Stimulated activated CD4-positive, alpha-beta T cell treated with anti-CD3 and anti-CD28 coated beads, Interleukin-4, amount 100 ng/mL, for 1 hour (primary cell): ENCODE measurements at places on chromosomes 16 and 17.

DNA sequence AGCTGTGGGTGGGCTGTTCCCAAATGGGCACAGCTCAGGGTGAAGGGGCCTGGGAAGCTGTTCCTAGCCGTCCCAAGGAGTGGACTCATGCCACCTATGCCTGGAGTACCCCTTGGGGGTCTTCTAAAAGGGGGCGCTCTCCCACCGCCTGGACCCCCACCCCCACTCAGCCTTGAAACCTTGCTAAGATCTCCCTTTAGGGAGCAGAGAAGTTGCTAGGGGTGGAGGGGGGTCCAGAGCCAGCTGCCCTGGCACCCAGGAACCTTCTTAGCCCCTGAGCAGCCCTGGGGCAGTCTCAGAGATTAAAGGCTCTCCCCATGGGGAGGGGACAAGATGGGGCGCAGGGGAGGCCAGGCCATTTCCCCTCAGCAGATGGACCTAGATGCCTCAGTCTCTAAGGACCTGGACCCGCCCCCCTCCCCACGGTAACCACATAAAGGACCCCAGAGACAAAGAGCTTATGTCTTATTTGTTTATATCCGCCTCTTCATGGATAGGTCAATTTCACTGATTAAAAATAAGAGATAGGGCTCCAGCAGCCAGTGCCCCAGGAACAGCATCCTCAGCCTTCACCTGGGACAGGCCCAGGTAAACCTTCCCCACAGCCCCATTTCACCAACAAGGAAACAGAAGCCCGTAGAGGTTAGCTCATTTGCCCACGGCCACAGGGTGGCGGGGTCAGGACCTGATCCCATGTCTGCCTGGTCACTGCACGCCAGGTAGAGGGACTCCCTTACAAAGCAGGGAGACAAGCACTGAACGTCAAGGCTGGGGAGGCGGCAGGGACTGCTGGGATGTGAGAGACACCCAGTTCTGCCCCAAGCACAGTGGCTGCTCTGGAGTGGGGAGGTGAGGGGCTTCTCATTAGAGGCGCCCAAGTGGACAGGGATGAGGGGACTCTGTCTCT lies 3.4 kb downstream of the MTSS2 start:
- DNase-seq: no peak

- DNase-seq: no peak
These were observed 37.5 kb downstream of the ADCY7 start for GRCh38 chr16:50303605-50304466.

- DNase-seq: no peak
These were observed 102.9 kb downstream of the NLK start for GRCh38 chr17:28145348-28145747.

- DNase-seq: no peak
These were observed 79.2 kb downstream of the MRM3 start for GRCh38 chr17:861364-861763.

DNA sequence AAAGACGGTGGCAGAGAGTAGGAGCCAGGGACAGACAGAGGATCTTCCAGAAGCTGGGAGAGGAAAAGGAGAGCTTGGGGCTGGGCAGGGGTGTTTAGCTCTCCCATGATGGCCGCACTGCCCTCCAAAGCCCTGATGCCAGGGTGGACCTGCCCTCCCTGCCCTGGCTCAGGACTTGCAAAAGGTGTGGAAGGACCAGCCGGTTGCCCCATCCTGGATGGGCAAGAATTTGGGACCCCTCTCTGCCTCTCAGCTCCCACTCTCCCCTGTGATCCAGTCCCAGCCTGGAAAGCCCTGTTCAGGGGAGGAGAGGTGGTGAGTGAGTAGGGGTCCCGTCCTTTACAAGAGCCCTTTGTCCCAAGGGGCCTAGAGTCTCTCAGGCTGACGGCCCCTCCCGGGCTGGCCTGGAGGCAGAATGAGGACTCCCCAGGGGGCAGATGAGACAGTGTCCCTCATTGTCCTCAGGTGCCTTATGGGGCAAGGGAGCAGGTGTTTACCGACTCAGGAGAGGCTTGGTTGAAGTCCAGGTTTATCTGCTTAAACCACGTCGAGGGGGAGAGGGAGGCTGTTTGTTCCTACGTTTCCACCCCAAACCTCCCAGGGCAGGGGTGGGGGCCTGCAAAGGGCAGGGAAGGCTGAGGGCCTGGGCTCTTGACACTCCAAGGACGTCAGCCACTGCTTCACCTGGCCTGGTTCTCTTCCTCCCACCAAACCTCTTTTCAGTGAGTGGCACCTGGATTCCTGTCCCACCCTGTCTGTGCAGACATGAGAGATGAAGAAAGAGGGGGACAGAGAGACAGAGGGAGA lies 19.3 kb upstream of the ITGA3 start:
- DNase-seq: no peak

- DNase-seq: no peak
These were observed 7.6 kb downstream of the SLC4A1 start for GRCh38 chr17:44260296-44260695.

- DNase-seq: no peak
These were observed 20.9 kb downstream of the HSD17B2 start for GRCh38 chr16:82055728-82056549.

DNA sequence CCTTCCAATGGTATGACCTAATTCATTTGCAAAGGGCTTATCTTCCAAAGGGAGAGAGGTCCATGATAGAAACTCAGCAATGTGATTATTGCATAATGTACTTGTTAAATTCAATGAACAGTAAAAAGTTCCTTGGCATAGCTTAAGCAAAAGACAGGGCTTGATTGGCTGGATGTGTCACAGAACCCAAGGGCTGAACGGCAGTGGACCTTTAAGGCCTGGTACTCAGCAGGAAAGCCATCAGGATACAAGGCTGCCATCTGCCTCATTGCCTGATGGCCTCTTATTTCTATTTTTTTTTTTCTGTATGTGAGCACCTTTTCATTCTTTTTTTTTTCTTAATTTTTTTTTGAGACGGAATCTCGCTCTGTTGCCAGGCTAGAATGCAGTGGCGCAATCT lies 208.9 kb upstream of the WSCD1 start:
- DNase-seq: no peak

GRCh38 chr16:73599351-73599750 lies 551.4 kb upstream of the ZFHX3 start:
- no peak for DNase-seq

DNA sequence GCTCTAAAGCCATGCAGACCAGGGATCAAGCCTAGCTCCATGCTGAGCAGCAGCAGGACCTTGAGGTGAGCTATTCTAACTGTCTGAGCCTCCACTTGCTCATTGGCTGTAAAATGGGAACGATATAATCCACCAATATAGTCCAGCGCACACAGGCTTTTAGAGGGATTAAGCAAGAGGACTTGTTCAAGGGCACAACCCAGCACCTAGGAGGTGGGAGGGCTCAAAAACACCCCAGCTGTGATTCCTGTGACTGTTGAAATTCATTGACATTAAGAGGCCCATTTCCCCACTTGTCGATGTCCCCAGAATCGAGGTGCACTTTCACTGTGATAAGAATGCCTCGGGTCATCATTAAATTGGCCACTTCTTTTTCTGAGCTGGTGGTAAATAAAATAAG lies 4.1 kb downstream of the USH1G start:
- DNase-seq: no peak

- DNase-seq: no peak
These were observed 73.5 kb upstream of the KIF2B start for GRCh38 chr17:53749178-53749577.

- no peak for DNase-seq
These were observed 777 bp upstream of the MOSMO start for GRCh38 chr16:22007159-22007508.

DNA sequence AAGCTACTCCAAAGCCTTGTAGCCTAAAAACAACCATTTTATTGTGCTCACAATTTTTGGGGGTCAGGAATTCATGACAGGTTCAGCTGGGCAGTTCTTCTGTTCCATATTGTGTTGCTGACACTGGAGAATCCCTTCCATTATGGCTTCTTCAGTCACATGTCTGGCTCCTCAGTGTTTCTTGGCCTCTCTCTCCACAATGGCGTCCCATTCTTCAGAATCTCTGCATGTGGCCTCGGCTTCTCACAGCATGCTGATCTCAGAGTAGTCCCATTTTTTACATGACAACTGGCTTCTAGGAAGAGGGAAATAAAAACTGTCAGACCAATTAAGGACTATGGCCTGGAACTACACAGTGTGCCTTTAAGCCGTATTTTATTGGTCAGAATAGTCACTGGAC lies 49.7 kb downstream of the NF1 start:
- DNase-seq: no peak

DNA sequence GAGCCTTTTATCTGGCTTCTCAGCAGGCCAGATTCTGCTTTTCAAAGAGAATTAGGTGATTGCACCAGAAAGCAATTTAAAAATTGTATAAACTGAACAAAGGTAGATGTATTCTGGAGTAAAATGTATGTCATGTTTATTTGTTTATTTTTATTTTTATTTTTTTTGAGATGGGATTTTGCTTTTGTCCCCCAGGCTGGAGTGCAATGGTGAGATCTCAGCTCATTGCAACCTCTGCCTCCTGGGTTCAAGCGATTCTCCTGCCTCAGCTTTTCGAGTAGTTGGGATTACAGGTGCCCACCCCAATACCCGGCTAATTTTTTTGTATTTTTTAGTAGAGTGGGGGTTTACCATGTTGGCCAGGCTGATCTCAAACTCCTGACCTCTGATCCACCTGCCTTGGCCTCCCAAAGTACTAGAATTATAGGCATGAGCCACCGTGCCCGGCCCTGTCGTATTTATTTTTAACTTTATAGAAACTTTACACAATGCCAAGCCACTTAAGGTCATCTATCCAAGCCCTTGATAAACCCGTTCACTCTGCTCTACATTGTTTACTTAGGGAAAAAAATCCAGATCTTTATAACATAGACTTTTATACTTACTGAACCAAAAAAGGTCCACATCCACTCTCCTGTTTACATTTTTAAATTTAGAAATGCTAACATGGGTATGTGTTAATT lies 22.7 kb upstream of the GOT2 start:
- no peak for DNase-seq

- no peak for DNase-seq
These were observed 477.6 kb downstream of the XYLT1 start for GRCh38 chr16:16992975-16993765.

GRCh38 chr17:28471531-28472342 lies 1.7 kb upstream of the SLC13A2 start:
- no peak for DNase-seq

GRCh38 chr16:2992383-2993081 lies 12.3 kb upstream of the PKMYT1 start:
- no peak for DNase-seq

DNA sequence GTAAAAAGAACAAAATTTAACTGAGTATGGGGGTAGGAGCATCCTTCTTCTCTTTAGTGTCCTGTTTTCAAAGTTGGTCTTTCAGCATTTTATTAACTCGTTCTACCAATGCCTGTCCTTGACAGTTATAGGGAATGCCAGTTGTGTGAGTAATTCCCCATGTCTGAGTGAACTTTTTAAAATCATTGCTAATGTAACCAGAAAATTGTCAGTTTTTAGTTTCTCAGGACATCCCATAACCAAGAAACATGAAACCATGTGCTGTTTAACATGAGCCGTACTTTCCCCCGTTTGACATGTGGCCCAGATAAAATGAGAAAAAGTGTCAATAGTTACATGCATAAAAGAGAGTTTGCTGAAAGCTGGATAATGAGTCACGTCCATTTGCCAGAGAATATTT lies 71.4 kb upstream of the ARL4D start:
- no peak for DNase-seq

- DNase-seq: no peak
These were observed 1.3 kb upstream of the CENPV start for GRCh38 chr17:16354585-16354984.

GRCh38 chr16:70691223-70692129 lies 5.6 kb upstream of the MTSS2 start:
- DNase-seq: no peak

DNA sequence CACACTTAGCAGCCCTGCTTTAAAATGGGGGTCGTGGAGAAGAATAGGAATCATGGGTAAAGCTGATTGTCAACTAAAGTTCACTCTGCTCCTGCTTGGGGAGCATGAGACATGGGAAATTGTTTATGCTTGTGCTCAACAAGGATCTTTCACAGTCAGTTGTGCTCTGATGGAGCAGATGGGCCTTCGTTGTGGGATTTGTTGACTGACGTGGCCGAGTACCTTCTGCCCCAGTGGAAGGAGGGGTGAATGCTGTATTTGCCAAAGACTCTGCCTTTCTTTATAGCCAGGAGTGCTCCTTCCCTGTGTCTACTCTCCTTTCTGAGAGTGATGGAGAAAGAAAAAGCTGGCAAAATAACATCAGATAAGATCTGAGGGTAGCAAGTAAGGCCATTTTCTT lies 11.4 kb downstream of the ARSG start:
- no peak for DNase-seq

- DNase-seq: no peak
These were observed 2.6 kb downstream of the SPEM3 start for GRCh38 chr17:7431231-7431630.

DNA sequence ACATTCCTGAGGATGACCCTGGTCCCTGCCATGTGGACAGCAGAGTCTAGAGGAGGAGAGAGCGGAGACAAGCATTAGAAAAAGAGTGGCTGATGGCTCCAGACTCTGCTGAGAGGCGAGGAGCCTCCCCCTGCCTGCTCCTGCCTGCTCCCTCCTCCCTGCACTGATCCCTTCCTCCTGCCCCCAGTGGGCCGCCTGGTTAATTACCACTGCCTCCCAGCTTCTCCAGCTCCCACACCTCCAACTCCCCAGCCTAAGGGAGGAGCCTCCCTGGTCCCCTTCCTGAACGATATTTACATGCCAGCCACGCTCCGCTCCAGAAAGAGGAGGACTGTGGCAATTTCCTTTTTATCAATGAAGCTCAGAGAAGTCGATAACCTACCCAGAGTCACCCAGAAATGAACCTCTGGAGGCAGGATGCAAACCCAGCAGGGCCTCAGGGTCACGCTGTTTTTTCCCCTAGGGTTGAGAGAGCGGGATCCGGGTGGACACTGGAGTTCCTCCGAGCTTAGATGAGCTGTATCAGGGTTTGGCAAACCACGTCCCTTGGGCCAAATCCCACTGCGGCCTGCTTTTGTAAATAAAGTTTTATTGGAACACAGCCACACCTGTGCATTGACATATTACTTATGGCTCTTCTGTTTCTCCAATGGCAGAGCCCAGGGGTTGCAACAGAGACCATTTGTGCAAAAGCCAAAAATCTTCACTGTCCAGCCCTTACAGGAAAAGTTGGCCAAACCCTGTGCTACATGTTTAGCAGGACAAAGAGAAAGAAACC lies 27.1 kb upstream of the JPH3 start:
- no peak for DNase-seq

GRCh38 chr16:84505249-84506187 lies 1.1 kb upstream of the MEAK7 start:
- no peak for DNase-seq

- no peak for DNase-seq
These were observed 93.5 kb downstream of the WWOX start for GRCh38 chr16:78192734-78193488.

DNA sequence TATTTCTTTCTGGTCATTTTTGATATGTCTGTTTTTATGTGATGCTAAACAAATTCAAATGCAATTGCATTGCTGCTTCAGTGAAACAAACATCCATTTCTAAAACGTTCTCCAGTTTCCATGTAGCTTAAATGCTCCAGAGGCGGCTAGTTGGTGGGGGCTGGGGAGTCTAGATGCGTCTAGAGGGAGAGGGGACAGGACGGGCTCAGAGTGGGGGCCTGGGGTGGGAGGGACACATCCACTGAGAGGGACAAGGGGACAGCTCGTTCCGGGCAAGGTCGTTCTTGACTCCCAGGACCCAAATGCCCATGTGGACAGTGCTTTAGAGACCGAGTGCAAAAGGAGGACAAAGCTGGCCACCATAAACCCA lies 102.3 kb downstream of the FOXL1 start:
- DNase-seq: no peak

GRCh38 chr16:54473226-54473993 lies 186.8 kb upstream of the IRX3 start:
- no peak for DNase-seq
